ENCODE measurements at places on chromosomes 4 and X.
A peak's percentile ranks its signal among the peaks of the same experiment; 100 is the strongest.

DNA sequence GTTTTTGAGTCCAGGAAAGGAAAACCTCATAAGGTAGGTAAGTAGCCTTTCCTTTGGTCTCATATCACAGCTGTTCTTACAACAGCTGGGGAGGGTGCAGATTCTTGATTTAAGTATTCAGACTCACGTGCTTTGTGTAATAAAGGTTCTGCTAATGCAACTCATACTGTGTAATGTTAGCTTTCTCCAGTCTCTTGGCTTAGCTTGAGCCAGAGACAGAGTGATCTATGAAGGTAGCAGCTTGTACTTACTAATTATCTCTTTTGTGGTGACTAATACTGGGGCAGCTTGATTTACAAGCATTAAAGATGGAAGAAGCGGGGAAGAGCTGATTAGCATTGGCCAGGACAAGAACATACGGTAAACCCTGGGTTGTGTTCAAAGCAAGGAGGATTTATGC, 80.3 kb downstream of the LNX1 start:
- no peak for DNase-seq

- DNase-seq, result no peak
These were observed 301.6 kb downstream of the ARHGAP24 start for GRCh38 chr4:85776579-85776978.

GRCh38 chr4:102809190-102809589, 18.2 kb downstream of the UBE2D3 start:
- no peak for DNase-seq

DNA sequence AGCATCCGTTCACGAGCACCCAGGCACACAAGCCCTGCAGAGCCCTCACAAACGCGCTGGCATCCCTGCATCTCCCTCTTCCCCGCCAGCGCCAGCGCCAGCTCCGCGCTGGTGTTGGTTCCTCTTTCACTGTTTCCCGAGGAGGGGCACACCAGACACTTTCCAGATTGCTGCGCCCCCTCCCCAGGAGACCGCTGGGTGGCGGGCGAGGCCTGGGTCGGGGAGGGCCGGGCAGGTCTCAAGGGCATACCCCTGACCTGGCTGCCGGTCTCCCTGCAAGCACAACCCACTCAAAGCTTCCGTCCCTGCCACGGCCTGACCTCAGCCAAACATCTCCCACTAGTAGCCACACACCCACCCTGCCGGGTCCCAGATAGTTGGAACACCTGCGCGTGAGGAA, 2.2 kb upstream of the NKX1-1 start:
- DNase-seq, result no peak

GRCh38 chrX:49155243-49155899, 7.2 kb upstream of the MAGIX start:
- no peak for DNase-seq

DNA sequence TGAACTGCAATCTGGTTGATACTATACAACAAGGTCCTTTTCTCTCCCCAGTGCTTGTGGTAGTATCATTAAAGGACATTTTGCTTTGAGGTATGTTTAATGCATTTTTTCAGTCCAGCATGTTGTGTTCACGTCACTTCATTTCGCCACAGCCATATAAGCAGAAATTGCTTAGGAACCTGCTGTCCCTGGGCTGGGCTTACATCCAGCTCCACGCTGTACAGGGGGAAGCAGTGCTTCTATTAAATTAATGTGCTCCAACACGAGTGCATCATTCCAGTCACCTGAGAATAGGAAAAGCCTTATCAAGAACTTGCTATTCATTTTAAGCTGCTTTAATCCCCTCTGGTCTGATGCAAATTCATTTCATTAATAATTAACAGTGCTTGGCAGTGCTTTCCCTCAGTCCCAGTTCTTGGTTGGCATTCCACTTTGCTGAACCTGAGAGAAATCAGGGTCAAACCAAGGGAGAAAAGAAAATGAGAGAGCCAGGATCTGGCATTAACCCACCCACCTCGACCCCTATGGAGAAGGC, 47.4 kb upstream of the PTCHD1 start:
- no peak for DNase-seq

GRCh38 chrX:2608638-2609430, 82.3 kb upstream of the CD99 start:
- peak; percentile 80 for DNase-seq

DNA sequence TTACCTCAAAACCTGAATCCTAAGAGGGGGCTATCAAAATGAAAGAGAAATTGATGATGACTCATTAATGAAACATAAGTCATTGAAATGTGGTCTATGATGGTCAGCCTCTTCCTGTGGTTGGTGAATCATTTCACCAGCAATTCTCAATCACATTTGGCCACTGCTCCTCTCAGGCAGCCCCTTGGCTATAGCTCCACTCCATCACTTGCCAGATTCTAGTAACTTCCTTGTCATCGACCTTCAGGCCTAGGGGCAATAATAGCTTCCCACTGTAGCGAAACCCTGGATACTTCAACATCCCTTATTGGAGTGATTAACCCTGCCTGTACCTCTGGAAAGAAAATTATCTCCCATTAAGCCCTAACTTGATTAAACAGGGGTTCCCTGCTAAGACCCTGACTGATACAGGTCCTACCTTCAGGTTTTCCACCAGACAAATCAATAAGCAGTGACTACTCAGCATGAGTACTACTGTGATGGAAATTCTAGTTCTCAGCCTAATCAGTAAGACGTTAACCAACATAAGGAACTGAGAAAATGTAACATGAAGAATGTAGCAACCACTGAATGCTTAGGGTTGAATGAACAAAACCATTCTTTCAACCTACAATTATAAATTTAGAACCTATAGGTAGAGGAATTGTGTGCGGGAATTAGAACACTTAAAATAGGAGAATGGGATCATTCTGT, 30.4 kb downstream of the ADH7 start:
- no peak for DNase-seq

DNA sequence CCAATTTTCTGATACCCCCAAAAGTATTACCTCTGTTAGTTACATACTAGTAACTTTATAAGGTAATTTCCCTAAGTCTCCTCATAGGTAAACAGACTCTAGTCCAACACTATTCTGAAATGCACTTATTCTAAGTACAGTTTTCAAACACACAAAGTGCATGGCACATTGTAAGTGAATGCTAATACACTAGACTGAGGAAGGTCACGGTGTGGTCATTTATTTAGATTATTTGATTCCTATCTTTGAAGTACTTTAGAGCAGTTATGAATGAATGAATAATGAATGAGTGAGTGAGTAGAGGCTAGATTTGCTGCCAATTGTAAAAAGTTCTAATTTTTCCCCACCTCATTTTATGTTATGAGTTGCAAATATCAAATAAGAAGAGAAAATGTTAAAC, 132.8 kb upstream of the UGT8 start:
- DNase-seq, result no peak

- no peak for DNase-seq
These were observed 128.9 kb upstream of the TRPC5 start for GRCh38 chrX:112211459-112211858.

DNA sequence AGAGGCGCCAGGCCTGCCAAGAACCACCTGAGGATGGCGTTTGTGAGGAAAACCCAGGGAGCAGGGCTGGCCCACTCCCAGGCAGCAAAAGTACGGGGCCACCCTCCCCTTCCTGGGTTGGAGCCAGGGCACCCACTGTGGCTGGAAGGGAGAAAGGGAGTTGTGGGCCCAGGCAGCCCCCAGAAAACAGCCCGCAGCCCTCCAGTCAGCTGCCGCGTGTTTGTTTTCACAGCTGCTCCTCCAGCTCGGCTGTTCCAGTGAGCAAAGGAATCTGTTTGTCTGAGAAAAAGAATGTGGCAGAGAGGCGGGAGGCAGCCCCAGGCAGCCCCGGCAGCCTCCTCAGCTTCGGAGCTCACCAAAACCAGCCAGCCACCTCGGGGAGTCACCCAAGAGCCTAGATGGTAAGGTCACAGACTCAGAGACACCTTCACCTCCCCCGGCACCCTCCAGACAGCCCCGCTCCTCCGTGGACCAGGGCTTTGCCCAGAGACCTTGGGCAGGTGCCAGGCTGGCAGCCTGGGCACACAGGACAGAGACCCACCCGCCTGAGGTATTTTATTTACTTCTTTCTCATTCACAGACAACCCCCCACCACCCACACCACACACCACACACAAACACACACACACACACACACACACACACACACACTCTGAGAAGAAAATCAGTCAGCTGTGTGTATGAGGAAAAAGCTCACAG, 338.1 kb downstream of the BCOR start:
- no peak for DNase-seq

DNA sequence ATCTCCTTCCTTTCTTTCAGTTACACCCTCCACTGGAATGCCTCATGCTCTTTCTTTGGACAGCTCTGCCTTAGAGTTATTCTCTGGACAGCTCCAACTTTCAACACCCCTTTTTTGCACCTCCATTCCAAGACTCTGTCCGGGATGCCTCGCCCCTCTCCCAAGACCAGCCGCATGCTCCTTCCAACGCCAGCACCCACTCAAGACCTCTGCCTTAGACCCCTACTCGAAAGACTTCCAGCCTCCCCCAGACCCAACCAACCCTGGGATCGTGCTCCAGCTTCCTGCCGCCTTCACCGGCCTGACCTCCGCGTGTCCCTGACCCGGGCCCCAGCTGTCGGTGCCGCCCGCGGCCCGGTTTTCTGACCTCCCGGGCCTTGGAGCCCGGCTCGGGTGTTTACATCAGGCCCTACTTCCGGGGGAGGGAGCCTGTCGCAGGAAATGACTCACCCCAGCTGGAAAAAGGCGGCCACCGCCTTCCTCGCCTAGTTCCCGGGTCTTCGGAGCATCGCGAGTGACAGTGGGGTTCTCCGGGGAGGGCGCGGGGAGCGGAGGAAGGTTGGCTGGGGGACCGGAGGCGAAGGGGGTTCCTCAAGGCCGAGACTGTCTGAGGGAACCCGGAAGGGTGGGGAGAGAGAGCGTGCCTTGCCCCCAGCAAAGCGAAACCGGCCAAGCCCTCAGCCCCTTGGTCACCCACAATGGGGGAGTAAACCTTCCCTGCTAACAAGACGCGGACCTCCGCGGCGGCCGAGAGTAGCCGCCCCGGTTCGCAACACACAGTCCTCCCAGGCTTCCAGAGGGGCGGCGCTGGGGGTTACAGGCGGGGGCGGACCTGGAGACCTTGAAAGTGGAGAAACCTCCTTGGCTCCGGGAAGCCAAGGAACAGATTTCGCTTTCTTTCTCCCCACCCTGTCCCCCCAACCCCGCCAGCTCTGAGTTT, at the start of gene WDR45:
Gene WDR45 (minus strand): TSS at position 399 of the 940 bp plus-strand sequence. CDS start 1,792 bp downstream, outside the sequence.
- peak; percentile 53 for DNase-seq

- DNase-seq, result no peak
These were observed 747.6 kb upstream of the FTHL17 start for GRCh38 chrX:31819455-31819854.

- DNase-seq, result no peak
These were observed 1.5 kb upstream of the CPLX1 start for GRCh38 chr4:827209-828081.

GRCh38 chr4:142548491-142548890, 297.6 kb downstream of the INPP4B start:
- DNase-seq, result no peak

- DNase-seq, result no peak
These were observed 315.3 kb downstream of the PTTG2 start for GRCh38 chr4:38275331-38276100.

DNA sequence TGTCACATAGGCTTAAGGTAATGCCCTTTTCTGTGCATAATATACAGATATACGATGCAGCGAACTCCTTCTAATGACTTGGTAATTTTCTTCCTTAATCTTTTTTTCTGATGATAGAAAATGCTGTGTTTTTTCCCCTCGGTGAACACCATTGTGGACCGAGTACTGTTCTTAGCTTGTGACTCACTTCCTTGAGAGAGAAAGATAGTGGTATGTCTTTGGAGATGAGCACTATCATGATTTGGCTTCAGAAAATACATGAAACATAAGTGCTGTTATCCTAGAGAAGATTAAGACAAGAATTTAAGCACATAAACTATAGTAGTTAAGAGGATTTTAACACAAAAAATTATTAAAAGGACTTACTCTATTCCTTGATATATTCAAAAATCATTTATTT, 63.9 kb downstream of the RS1 start:
- no peak for DNase-seq

DNA sequence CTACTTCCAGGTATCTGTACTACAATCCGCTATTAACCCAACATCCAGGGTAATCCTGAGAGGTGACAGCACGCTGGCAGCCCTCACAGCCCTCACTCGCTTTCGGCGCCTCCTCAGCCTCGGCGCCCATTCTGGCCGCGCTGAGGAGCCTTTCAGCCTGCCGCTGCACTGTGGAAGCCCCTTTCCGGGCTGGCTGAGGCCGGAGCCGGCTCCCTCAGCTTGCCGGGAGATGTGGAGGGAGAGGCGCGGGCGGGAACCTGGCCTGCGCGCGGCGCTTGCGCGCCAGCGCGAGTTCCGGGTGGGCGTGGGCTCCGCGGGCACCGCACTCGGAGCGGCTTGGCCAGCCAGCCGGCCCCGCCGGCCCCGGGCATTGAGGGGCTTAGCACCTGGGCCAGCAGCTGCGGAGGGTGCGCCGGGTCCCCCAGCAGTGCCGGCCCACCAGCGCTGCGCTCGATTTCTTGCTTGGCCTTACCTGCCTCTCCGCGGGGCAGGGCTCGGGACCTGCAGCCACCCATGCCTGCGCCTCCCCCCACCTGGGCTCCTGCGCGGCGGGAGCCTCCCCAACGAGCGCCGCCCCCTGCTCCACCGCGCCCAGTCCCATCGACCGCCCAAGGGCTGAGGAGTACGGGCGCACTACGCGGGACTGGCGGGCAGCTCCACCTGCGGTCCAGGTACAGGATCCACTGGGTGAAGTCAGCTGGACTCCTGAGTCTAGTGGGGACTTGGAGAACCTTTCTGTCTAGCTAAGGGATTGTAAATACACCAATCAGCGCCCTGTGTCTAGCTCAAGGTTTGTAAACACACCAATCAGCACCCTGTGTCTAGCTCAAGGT, 87.3 kb downstream of the PRSS12 start:
- no peak for DNase-seq

DNA sequence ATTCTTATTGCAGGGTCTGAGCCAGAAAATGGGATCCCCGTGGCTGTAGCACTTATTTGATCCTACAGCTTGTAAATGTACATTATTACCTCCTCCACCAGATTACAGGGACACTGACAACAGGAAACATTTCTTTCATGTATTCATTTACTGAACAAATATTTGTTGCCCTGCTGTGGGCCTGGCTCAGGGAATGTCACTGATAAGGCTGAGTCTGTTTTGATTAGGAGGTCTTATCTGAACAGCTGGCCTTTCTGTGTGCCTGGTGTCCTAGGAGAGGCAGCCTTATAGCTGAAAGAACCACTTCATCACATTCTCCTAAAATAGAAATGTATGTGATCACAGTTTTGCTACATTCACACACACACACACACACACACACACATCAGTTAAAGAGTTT, 45.5 kb upstream of the PROM1 start:
- no peak for DNase-seq

- DNase-seq, result no peak
These were observed 143.9 kb downstream of the RPS6KA6 start for GRCh38 chrX:84044051-84044450.

DNA sequence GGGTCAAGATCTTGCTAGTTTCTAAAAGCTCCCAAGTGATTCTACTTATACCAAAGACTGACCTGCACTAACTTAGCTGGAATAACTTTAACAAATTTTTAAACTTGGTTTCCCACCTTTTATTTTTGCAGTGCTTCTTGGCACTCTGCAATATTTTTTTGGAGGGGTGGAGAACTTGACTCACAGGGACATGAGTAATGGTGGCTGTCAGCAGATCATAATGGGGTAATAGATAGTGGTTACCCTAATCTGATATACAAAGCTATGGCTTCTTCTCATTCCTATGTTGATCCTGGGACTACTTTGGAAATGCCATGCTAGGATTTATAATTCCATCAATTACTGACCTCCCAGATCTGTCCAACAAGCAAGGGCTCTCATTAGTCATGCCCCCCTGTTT, 295.7 kb downstream of the GPAT3 start:
- no peak for DNase-seq

GRCh38 chr4:181966104-181966551, 277.1 kb upstream of the TENM3 start:
- DNase-seq, result no peak

GRCh38 chrX:55057675-55058249, 17.1 kb upstream of the PAGE2B start:
- no peak for DNase-seq

Measured in stimulated activated CD8-positive, alpha-beta memory T cell treated with anti-CD3 and anti-CD28 coated beads, Interleukin-12 subunit alpha, Interleukin-12 subunit beta, amount 100 ng/mL, for 4 hours (primary cell).